CD4-positive, alpha-beta T cell treated with Interleukin-6 for 4 hours (primary cell): ENCODE measurements at places on chromosomes 3 and 15.

DNA sequence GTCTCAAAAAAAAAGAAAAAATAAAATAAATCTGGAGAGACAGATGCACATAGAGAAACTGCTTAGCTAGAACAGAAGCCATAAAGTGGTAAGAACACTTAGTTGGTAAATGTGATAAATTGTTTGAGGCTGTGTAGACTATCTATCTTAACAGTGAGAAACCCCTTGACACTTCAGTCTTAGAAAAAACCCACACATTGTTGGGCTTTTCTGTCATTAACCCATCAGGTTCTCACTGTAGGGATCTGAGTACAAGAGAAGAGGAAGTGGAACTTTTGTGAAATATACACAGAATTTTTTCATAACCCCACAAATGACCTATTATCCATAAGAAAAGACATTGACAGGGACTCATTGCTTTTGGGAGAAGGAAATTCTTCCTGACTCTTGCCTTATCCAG, 24.4 kb downstream of the TP63 start:
- no peak for DNase-seq

- DNase-seq: peak; percentile 73
Measured at GRCh38 chr3:112111785-112112402, 21.2 kb downstream of the GCSAM start.

DNA sequence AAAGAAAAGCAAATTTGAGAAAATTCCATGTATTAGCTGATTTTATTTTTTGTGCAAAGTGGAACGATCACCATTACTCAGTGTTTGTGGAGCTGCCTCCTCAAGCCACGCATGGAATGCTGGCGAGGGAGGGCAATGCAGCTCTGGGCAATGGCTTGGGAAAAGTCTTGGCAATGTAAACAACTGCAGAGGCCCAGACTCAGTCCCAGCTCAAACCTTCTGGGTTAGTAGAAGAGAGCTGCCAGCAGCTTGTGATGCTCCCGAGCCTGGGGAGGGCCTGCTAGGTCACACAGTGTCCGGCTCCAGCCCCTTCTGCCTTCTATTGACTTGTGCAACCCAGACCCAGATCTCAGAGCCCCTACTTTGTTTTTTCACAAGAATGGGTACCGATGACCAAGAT, 4.3 kb downstream of the EPHB1 start:
- DNase-seq: no peak

- DNase-seq: peak; percentile 52
Measured at GRCh38 chr3:11718637-11719405, 75.1 kb upstream of the VGLL4 start.

- DNase-seq: no peak
Measured at GRCh38 chr3:72102112-72102616, 317.2 kb upstream of the PROK2 start.
